Stimulated activated CD8-positive, alpha-beta memory T cell treated with anti-CD3 and anti-CD28 coated beads, Interleukin-7, amount 100 ng/mL, for 1 hour (primary cell): ENCODE measurements at places on chromosomes 4 and X.

DNA sequence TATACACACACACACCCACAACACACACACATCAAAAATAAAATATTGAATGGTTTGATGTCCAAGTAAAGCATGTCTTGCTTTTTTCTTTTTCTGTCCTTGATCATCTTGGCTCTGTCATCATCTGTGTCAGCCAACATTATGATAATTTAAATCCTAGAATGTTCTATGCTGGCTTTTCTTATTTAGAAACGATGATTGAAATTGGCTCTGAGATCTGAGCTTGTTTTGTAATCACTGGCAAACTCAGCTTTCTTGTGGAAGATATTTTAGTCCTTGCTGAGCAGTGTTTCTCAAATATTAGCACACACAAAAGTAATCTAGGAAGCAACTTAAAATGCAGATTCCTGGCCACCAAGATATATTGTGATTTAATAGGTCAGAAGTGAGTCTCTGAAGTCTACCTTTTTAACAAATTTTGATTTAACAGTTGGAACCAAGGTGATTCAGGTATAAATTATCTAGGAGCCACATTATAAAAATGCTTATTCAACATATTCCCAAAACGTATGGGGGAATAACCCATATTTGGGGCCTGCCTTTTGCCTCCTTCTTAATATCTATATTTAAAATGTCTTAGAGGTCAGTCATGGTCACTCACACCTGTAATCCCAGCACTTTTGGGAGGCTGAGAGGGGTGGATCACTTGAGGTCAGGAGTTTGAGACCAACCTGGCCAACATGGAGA lies 24.0 kb upstream of the DSPP start:
- DNase-seq, result no peak

GRCh38 chr4:123361195-123361861 lies 35.3 kb upstream of the SPRY1 start:
- no peak for DNase-seq

GRCh38 chrX:47500554-47500953 lies 17.5 kb upstream of the ZNF41 start:
- DNase-seq, result no peak

- DNase-seq, result no peak
Measured at GRCh38 chrX:106783716-106784115, 18.8 kb upstream of the TBC1D8B start.

- DNase-seq, result no peak
Measured at GRCh38 chr4:98976716-98977115, 18.8 kb upstream of the METAP1 start.

- DNase-seq, result no peak
Measured at GRCh38 chrX:152907084-152907651, 9.3 kb downstream of the ZNF185 start.

GRCh38 chr4:130573742-130574141 lies 1477.8 kb downstream of the C4orf33 start:
- no peak for DNase-seq

GRCh38 chr4:7988437-7988836 lies 48.8 kb upstream of the AFAP1 start:
- DNase-seq, result no peak

GRCh38 chrX:118526149-118526548 lies 30.5 kb downstream of the DOCK11 start:
- no peak for DNase-seq

DNA sequence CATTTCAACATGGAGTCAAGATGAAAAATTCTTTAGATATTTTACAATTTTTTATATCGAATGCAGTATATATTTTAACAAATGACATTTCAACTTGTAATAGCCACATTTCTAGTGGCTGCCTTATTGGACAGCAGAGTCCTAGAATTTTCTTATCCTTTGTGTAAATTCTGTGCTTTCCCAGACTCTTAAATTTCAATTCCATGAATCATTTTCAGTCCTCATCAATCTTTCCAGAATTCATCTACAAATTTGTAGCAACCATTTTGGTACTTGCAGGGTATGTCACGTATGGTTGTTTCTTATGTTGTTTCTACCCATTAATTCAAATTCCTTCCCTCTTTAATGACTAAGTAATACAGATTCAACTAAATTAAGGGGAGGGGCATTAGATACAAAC lies 2.7 kb downstream of the PAICS start:
- no peak for DNase-seq

- DNase-seq, result no peak
Measured at GRCh38 chr4:17232566-17233253, 279.2 kb downstream of the QDPR start.

GRCh38 chr4:142356801-142357200 lies 489.3 kb downstream of the INPP4B start:
- DNase-seq, result no peak

DNA sequence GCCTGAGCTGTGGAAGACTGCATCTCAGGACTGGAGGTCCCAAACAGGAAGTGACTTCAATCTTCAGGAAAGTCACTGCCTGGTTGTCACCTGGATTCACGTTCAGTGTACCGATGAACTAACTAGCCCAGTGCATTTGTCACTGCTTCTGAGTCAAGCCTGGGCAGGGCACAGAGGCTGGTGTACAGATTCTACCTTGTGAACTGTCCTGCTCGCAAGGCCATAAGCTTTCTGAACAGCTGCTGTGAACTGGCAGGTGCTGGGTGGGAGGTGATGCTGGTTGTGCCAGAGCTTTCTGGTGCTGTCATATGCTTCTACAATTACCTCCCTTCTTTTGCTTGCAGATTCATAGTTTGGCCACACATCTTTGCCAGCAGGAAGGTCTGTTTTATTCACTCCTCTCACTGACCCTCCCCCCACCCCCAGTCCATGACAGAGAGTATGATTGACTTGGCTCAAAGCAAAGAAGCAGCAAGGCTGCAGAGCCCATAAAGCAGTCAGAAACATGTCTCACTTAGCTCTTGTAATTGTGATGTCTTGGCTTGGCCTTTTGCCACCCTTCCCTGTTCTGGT lies 40.5 kb downstream of the ZCCHC12 start:
- DNase-seq, result no peak
